NCI-H1436 treated with DMSO at 0.1 percent for 48 hours (cell line): ENCODE measurements at places on chromosomes 16 and 17.
A peak's percentile ranks its signal among the peaks of the same experiment; 100 is the strongest.

GRCh38 chr16:89110641-89111040 lies 17.0 kb downstream of the ACSF3 start:
- no peak for DNase-seq

DNA sequence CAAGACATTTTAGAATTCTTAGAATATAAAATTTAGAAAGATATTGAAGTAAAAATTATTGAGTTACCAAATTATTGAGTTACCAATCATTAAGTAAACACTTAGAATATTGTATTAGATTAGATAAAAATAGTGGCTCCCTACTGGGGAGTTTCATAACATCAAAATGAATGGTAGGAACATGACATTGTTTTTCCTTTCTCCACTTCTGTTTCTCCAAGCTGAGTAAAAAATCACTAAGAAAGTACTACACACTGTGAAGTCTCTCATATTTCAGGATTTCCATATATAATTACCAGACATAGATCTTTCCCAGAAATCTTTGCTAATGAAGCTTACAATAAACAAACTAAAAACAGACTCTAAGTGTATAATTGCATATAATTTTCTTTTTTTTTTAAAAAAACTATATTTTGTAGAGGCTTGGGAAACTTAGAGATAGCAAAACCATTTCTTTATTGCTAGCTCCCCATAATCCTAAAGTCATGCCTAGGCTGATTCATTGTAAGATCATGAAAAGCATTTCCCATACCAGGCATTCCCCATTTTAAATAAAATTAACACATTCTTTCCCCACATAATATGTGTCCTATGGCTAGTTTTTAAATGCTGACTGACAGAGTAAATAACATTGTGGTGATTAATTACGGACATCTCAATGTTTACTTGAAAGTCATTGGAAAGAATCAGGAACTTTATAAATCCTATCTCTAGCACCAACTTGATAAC lies 1408.7 kb upstream of the GOT2 start:
- no peak for DNase-seq

DNA sequence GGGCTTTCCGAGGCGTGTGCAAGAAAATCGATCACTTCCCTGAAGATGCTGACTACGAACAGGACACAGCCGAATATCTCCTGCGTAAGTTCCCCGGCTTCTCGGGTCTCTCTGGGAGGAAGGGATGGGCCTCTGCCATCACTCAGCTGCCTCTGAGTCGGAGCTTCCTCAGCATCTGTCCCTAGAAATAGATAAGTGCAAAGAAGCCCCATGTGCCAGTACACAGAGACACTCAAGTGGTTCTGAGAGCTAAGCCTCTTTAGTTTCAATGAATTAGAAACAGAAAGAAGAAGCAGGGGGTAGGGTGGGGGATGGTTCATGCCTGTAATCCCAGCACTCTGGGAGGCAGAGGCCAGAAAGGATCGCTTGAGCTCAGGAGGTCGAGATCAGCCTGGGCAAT lies 90.6 kb downstream of the CACNG3 start:
- no peak for DNase-seq

GRCh38 chr17:30995347-30995746 lies 24.5 kb downstream of the RNF135 start:
- no peak for DNase-seq

GRCh38 chr17:77314601-77315000 lies 173.8 kb downstream of the SEC14L1 start:
- no peak for DNase-seq

GRCh38 chr17:20992416-20992815 lies 50.4 kb downstream of the USP22 start:
- DNase-seq, result no peak

DNA sequence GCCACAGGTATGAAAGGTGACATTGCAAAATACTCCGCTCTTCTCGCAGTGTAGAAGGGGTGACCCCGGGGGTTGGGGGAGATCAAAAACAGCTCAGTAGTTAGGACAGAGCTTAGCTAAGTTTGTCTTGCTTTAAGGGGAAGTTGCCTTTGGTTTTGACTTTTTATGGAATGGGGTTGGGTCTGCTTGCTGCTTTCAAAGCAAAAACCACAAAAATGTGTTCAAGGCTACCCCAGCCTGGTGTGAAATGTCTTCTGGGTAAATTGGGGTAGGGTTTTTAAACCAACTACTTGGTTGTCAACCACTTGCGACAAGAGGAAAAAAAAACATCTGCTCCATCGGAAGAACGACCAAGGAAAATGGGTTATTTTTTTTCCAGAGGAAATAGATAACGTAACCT lies 6.2 kb downstream of the FUS start:
- DNase-seq, result no peak

DNA sequence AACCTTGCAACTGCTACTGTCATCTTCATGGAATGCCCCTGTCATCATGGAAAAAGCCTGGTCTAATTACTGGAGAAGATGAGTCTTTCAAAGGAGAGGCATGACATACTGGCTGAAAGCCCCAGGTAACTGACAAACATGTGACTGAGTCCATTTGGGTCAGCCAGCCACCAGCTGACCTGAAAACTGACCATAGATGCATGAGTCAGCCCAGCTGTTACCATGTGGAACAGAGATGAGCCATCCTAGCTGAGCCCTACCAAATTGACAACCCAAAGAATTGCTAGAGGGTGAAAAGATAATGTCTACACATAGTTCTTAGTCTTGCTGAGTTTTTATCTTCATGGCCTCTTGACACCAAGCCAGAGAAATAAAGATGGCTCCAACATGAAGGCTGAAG lies 311.8 kb downstream of the UTP18 start:
- no peak for DNase-seq

- DNase-seq, result no peak
These were observed 5.4 kb downstream of the FASN start for GRCh38 chr17:82092628-82092994.

- no peak for DNase-seq
These were observed 6.8 kb upstream of the MMP15 start for GRCh38 chr16:58018803-58019202.

DNA sequence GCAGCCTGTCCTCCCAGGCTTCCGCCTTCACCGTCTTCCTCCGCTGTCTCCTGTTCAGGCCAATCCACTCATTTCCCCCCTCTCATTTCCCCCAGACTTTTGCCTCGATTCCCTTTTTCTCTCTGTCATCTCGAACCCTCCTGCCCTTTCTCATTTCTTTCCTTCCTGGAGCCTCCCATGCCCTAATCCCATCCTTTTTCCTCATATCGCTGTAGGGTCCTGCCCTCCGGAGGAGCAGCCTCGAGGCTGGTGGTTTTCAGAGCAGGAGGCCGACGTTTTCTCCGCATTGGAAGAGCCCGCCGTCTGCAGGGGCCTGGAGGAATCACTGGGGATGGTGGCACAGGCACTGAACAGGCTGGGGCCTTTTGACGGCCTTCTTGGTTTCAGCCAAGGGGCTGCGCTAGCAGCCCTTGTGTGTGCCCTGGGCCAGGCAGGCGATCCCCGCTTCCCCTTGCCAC lies 597 bp downstream of the OVCA2 start:
- no peak for DNase-seq

- DNase-seq, result no peak
These were observed 47.1 kb downstream of the DNAH17 start for GRCh38 chr17:78529871-78530670.

GRCh38 chr17:68468788-68469187 lies 11.5 kb upstream of the WIPI1 start:
- DNase-seq, result no peak

DNA sequence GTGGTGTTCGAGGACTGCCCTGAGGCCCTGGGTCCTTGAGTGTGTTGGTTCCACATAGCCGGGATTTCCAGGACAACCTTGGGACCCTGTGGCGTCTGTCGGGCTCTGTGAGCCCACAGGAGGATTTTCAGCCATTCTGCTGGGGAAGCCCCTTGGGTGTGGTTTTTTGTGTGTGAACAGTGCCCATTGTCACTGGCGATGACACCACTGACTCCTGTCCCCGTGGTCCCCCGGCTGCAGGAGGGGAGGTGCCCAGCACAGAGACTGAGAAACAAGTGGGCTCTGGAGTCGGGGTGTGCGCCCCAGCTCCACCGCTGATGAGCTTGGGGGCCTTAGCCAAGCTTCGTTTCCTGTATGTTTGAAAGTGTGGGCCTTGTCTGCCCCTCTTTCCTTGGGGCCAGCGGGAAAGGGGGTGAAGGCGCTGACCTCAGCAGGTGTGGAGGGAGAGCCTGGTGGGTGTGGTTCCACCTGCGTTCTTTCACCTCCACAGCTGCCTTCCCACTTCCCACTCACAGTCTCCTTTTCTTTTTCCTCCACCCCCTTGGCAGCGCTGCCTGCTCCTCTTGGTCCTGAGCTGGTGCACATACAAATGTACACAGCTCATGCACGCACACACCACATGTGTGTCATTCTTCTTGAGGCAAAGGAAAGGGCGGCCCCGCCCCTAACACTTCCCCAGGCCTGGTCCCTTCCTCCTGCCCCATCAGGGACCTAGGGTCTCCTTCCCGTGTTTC lies 16.1 kb downstream of the MGRN1 start:
- no peak for DNase-seq

- DNase-seq, result no peak
These were observed 26.3 kb downstream of the UBALD1 start for GRCh38 chr16:4588386-4588785.

DNA sequence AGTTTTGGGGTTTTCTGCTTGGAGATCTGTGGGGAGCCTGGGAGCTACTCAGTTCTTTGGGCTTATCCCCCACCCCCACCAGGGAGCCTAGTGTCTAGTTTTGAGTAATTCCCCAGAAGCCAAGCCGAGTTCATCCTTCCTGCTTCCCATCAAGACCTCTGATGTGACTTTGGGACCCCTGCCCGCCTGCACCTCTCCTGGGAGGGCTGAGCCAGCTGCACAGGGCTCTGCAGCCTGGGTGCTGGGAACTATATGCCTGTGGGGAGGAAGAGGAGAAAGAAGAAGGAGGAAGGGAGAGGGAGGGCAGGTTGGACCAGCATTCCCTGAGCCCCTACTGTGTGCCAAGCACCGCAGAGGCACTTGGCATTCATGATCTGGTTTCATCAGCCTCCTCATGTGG lies 178.9 kb downstream of the TMEM132E start:
- no peak for DNase-seq

- no peak for DNase-seq
These were observed 823.8 kb upstream of the CA10 start for GRCh38 chr17:52982331-52982730.

GRCh38 chr16:84559311-84559932 lies 55.0 kb upstream of the MEAK7 start:
- DNase-seq, result peak; percentile 46

DNA sequence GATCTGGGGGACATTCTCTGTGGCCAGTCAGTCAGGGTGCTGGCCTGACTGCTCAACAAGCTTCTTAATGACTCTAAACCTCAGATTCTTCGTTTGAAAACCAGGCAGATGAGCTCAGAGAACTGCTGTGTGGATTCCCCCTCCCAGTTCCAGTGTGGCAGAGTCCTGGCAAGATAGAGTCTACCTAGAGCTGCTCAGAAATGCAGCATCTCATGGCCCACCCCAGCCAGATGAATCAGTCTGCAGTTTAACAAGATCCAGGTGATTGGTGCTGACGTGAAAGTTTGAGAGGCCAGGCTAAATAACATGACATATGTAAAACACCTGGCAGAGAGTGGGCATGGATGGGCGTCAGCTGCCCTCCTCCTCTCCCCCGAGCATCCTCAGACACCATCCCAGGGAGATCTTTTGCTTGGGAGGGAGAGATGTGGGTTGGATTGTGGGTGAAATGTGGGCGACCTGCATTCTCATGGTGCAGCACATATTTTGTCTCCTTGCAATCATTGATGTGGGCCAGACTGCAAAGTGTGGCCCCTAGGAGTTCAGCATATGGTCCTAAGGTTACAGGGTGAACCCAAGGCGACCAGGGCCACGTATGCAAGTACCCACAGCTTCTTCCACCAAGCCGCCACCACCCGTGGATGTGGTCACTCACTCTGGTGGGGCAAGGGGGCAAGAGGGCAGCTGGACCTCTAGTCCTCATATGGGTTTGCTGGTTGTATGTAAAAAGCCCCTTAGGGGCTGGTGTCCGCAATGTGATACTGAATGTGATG lies 19.5 kb downstream of the SOCS3 start:
- DNase-seq, result no peak

GRCh38 chr16:4328782-4329775 lies 13.2 kb downstream of the GLIS2 start:
- DNase-seq, result no peak

GRCh38 chr16:21183995-21184394 lies 25.5 kb downstream of the LDAF1 start:
- DNase-seq, result no peak

DNA sequence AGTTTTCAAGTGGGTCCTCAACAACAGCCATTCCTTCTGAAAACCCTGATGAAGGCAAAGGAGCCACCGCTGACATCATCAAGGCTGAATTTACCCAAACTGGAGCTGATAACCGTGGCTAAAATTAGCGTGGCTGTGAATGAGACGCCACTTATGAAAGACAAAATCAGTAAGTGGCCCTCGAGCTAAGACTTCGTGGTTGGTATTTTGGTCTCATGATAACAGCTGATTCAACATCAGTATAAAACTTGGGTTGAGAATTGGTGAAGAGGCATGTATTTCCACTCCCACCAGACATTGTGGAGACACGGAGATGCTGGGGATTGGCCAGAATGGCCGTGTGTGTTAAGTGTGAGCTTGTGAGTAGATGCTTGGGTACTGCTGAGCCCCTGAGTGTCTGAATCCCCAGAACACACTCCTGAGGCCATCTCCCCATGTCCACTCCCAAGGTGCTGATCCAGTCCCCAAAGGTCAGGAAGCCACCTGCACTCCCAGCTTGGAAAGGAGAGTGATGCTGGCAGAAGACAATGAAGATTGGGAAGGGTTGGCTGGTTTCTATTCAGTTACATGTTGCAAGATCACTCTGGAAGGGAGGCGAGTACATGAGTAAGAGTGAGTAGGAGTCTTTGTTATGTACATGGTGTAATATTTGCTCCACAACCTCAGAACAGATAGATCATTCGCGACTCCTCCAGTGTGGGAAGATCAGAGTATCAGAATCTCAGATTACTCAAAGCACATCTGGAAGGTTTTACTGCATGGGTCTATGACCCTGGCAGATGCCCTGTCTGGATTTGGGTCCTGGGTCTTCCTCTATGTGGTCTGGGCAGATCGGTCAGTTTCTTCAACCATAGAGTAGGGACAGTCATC lies 207.7 kb downstream of the HS3ST3A1 start:
- DNase-seq, result no peak

DNA sequence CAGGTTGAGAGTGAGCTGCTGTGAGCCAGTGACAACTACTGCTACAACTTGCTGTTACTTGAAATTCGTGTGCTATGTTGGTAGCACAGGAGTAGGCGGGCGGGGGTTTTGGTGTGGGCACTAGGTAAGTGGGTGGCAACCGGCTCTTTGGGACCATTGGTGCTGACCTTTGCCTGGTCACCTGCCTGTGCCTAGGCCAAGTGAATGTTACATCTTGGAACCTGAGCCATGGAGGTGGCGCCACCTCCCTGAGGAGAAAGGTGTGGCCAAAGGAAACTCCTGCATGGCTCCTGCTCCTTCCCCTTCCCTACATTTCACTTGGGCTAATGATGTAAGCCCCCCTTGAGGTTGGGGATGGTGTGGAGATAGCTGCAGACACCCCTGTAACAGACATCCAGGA lies 25.4 kb upstream of the ARHGAP23 start:
- no peak for DNase-seq

- no peak for DNase-seq
These were observed 13.1 kb downstream of the FOXN1 start for GRCh38 chr17:28519236-28519635.
